ENCODE measurements at places on chromosomes 7 and 10. TPM values are rescaled to one million over a fixed set of nuclear protein-coding genes. Genes with fewer than 3 reads are reported as not detected.

The PAPOLB gene
- total RNA-seq = not detected

The OGDHL gene
- 0.22 TPM for total RNA-seq

The LSM8 gene
- 56.5 TPM for total RNA-seq

The VDAC2 gene
- 303 TPM for total RNA-seq

The VPS37D gene
- 1.3 TPM for total RNA-seq

The PTF1A gene
- total RNA-seq = not detected

The SKAP2 gene
- total RNA-seq = 27.5 TPM

The NANOS1 gene
- 2.2 TPM for total RNA-seq

The ADAM22 gene
- total RNA-seq = not detected

The PIP gene
- total RNA-seq = not detected

The FKBP9 gene
- 111 TPM for total RNA-seq

The HELLS gene
- total RNA-seq = 12.1 TPM

The HIPK2 gene
- 93.9 TPM for total RNA-seq

GRCh38 chr10:63200431-63200830 is 67.3 kb downstream of the NRBF2 start:
- DNase-seq = no peak

DNA sequence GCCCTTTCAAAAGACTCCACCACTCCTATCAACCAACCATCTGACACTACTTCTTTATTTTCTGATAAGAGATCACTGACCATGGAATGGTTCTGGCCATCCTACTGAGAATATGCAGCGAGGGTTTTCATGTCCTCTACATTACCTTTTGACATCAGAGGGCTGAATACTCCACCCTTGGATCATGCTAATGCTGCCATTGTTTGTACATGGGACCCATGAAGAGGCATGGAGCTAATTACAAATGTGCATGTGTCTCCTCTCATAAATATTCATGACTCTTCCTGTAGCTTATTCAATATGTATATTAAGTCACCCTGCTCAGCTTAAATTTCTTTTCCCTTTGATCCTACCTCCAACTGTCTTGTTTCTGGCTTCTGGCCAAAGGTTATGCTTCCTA is 1065.8 kb upstream of the GHITM start:
- DNase-seq = no peak

DNA sequence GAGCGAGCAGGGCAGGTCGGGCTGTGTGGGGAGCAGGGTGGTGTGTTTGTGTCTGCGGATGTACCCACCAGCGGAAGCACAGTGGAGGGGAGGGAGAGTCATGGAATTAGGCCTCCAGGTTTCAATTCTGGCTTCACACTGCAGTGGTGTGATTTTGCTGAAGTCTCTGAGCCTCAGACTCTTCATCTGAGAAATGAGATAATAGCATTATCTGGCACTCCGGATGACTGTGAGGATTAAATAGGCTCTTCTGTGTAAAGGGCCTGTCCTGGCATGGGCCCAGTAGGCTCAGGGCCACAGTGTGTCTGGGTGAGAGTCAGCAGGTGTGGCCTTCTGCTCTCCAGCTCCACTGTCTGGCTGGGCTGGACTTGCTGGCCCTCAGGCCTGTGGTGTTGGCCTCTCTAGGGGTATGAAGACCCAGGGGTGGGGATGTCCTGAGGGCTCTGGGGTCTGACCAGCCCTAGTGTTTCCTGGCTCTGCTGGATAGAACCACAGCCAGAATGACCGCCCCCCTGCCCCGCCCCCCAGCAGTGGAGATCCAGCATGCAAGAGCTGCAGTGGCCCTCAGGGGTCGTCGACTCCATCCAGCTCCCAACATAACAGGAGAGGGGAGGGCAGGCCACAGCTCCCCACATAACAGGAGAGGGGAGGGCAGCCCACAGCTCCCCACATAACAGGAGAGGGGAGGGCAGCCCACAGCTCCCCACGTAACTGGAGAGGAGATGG is 178.6 kb downstream of the RPS24 start:
- peak; percentile 14 for DNase-seq

- no peak for DNase-seq
Measured at GRCh38 chr10:44398747-44399658, 14.1 kb upstream of the CXCL12 start.

GRCh38 chr10:71085689-71086438 is 126.5 kb upstream of the UNC5B start:
- no peak for DNase-seq

DNA sequence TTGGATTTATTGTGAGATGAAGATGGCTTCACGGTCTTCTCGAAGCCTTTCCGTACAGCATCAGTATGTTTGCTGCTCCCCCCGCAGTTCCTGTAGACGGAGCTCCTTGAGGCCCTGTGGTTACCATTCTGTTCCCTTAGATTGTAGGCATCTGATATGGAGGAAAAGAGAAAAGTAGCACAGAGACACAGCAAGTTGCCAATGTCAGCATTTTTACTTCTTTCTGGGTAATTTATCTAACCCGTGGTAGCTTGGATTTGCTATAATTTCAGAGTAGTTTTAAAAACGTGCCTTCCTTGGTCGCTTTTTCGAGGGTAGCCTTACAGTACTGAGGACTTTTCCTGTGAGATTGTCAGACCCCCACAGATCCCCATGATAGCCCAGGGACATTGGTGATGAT is 37.5 kb downstream of the WDR37 start:
- DNase-seq = no peak

DNA sequence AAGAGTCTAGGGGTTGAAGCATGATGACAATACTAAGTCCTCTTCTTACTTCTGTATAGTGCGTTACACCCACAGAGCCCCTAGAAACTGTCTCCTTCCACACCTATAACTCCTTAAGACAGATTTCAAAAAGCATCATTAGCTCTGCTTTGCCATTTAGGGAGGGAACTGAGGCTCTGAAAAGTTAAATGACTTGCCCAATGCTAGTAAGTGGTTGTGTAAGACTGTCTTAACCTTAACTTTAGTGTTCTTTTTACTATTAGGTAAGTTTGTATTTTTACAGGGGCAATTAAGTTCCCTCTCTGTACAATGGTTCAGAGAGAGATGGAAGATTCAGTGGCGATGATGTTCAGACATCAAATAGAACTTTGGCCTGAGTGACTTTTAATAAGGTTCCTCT is 72.7 kb upstream of the ASAH2 start:
- DNase-seq = no peak

DNA sequence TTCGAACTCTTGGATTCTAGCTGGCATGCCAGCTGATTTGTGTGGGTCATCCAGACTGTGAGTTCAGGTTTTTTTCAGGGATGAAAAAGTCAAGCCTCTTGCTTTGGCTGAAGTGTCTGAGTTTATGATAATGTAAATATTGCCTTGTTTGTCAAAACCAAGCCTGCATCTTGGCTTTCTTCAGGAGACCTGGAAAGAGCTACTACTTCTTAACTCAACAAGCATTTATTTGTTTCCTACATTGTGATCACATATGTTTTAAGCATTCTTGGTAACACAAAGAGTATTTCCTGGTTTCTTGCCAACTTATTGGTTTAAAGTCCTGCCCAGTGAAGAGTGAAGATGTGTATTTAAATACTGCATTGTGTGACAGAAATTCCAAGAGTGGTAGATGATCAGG is 407.1 kb downstream of the LRMDA start:
- no peak for DNase-seq

GRCh38 chr10:79562135-79562756 is 2.0 kb upstream of the SFTPA2 start:
- peak; percentile 64 for DNase-seq

GRCh38 chr10:101120884-101121653 is 10.0 kb upstream of the TLX1 start:
- no peak for DNase-seq

DNA sequence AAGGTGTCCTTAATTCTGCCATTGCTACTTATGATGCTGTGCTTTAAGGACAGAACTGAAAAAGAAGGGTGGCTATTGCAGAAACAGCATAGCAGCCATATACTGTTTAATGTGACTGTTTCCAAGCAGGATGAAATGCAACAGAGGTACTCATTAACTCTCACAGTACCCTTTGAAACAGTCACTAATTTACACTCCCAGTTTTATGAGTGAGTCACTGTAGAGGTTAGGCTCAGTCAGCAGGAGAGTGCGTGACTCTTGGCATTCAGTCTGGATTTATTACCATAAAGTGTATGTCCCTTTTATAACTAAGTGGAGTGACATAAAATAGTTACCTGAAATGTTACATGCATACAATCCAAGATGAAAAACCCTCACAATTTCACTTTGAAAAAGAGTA is 27.7 kb downstream of the ALDH18A1 start:
- peak; percentile 4 for DNase-seq

GRCh38 chr10:116115797-116116196 is 157.2 kb downstream of the GFRA1 start:
- DNase-seq = no peak

DNA sequence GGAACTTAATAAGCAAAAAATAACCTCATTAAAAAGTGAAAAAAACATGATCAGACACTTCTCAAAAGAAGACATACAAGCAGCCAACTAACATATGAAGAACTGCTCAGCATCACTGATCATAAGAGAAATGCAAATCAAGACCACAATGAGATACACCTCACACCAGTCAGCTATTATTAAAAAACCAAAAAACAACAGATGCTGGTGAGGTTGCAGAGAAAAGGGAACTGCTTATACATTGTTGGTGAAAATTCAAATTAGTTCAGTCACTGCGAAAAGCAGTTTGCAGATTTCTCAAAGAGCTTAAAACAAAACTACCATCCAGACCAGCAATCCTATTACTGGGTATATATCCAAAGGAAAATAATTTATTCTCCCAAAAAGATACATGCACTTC is 513.3 kb downstream of the MDFIC start:
- DNase-seq = no peak

- peak; percentile 82 for DNase-seq
Measured at GRCh38 chr10:103676058-103676785, 179.2 kb downstream of the SH3PXD2A start.

DNA sequence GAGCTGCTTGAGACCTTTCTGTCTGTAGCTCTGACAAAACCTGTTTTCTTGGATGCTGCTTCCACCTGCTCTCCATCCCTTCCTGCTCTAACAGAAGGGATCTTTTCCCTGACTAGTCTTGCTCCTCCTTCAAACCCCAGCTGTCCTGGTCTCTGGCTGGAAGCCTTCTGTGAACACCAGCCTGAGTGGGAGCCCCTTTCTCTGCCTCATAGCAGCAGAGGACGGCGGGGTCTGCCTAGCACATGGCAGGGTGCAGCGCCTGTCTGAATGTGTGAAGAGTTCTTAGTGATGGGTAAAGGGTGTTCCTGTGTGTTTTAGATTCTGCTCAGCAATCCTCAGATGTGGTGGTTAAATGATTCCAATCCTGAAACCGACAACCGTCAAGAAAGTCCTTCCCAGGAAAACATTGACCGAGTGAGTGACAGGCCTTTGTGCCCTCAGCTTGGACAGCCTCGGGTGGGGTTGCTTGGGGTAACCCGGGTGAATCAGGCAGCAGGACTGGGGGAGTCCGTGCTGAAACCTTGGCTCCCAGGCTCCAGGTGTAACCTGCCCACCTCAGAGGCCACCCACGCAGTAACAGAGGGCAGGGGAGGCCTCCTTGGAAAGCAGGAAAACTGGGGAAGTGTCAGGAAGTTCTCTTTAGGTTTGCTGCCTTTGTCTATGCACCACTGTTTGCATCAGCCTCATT is 34.1 kb downstream of the NUB1 start:
- DNase-seq = no peak

DNA sequence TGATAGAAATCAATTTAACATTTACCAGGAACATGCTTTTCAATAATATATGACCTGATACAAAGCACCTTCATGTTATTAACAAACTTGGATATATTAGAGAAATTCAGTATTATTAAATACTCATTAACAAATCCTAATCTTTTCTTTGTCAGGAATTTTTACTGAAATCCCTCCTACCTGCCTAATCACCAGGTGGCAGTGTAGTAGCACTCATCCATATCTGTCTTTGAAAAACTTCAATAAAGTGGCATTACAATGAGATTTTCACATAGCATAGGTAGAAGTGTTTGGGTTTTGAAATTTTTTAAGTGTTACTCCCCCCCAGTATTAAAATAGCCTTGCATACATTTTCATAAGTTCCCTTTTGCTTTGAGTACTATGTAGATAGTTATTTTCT is 1246.6 kb upstream of the LRRN3 start:
- peak; percentile 33 for DNase-seq

DNA sequence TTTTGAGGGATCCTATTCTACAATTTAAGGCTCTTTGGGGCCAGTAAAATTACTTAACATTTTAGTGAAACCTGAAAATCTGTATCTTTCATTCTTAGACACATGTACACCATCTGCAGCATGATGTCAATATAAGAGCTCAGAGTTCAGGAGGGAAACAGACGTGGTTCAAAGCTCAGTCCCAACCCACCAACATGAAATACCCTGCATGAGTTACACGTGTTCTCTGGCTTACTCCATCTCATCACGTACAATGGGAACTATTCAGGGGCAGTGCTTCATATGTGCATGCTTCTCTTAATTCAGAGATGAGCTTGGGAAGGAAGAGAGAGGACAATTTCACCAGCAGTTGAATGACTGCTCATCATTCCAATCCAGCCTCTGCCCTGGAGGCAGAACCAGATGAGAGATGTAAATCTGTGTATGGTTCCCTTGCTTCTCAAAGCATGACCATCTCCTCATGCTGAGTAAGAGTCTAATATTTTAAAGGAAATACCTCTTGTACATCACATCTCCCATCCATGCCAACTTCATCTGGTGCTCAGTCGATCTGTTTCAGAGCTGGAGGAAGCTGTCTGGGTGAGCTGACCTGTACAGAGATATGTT is 29.0 kb upstream of the ADAM12 start:
- no peak for DNase-seq

- no peak for DNase-seq
Measured at GRCh38 chr10:86200269-86200668, 166.3 kb downstream of the GRID1 start.

DNA sequence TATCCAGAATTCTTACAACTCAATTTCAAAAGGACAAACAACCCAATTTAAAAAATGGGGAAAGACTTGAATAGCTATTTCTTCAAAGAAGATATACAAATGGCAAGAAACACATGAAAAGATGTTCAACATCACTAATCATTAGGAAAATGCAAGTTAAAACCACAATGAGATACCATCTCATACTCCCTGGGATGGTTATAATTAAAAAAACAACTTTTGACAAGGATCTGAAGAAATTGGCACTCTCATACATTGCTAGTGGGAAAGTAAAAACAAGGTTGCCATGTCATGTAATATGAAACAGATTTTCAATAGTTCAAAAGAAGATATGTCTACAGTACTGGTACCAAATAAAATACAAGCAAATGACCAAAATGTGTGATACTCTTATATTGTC is 9.0 kb downstream of the OAT start:
- no peak for DNase-seq

- no peak for DNase-seq
Measured at GRCh38 chr7:137003566-137003965, 135.1 kb downstream of the CHRM2 start.

GRCh38 chr10:4373612-4374011 is 452.4 kb upstream of the AKR1E2 start:
- DNase-seq = no peak

GRCh38 chr10:108434559-108435252 is 1270.2 kb upstream of the SORCS1 start:
- no peak for DNase-seq

GRCh38 chr10:62081341-62082270 is 180.1 kb downstream of the ARID5B start:
- no peak for DNase-seq

- DNase-seq = no peak
Measured at GRCh38 chr10:90723416-90724068, 134.3 kb downstream of the HTR7 start.

All from MCF 10A (cell line).